ENCODE measurements at places on chromosomes 11 and 22.

GRCh38 chr11:77636731-77637344, 756 bp downstream of the CLNS1A start:
- no peak for DNase-seq

DNA sequence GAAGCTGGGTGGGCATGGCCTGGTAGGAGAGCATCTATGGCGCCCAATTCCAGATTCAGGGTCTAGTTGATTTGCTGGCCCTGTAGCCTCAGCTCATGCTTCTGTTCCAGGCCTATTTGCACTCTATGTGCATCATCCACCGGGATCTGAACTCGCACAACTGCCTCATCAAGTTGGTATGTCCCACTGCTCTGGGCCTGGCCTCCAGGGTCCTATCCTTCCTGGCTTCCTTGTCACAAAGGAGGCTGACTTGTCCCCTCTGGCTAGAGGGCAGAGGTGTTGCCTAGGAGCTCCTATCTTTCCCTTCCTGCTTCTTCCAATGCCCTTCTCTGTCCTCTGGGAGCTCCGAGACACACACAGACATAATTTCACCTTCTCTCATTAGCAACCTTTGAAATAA, 21.3 kb downstream of the PIK3IP1 start:
- no peak for DNase-seq

DNA sequence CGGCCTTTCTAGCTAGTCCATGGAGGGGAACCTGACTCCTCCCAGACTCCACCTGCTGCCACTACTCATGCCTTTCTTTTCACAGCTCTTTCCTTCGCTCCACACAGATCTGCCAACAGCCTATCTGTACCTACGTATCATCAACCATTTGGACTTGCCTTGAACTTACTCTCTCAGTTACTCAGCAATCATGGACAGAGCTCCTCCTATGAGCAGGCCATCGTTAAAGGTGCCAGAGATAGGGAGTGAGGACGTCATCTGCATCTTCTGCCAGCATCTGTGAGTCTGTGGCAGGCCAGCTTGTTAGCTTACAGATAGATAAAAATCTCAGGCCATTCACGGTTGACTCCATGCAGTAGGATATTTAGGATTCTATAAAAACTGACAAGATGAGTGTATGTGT, 162.9 kb upstream of the ZBED5 start:
- DNase-seq: no peak

GRCh38 chr11:19633276-19633675, 79.4 kb upstream of the NAV2 start:
- no peak for DNase-seq

DNA sequence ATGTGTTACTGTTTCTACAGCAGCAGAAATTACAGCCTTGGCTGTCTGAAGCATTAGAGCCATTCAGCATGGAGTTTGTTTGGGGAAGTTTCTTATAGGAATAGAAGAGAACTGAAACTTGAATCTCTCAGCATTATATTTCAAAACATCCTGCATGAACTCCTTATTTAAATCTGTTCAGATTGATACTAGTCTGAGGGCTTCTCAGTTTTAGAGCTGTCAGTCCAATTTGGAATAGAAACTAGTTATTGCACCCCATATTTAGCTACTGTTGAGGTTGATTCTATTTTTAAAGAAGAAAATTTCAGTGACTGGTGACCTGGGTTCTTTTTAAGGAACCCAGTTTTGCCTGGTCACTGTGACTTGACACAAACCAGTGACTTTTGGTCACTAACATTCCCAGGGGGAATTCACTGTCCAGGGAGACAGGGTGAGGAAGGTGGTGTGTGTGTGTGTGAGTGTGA, 126.0 kb upstream of the TTC12 start:
- DNase-seq: no peak

DNA sequence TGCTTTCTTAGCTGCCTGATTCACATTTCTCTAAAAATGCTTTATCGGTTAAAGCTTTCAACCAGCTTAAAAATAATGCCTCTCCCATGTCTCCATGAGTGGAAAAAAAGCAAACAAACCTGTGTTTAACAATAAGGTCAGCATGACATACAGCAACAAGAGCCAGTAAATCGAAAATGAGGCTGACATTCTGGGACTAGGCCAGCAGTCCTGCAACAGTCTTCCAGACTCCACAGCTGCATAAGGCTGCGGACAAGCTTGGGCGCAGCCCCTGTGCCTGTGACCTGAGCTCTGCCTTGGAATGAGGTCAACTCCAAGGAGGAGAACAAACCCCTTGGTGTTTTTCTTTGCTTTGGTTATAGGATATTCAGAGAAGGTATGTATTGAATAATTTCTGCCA, 95.5 kb downstream of the PGR start:
- no peak for DNase-seq

GRCh38 chr11:70519117-70519516, 120.8 kb downstream of the CTTN start:
- no peak for DNase-seq

DNA sequence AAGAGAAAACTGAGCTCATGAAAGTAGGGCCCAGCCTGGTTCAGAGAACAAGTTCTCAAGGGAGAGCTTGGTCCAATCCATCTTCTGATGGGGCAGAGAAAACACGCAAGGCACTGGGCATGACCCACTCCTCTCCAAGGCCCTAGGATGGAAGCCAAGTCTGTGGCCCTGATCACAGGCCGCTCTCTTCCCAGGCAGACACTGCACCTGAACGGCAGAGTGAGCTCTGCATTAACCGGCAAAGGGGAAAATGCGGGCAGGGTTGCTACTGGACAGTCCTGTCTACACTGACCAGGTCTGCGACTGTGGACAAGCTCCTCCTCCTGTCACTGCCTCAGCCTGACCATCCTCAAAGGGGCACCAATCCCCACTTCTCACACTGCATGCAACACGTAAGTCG, 49.3 kb downstream of the SGSM3 start:
- DNase-seq: no peak

- DNase-seq: no peak
Observed at GRCh38 chr22:39474351-39475111, 17.7 kb downstream of the MGAT3 start.

GRCh38 chr11:111795334-111795985, 29.3 kb upstream of the PPP2R1B start:
- DNase-seq: no peak

DNA sequence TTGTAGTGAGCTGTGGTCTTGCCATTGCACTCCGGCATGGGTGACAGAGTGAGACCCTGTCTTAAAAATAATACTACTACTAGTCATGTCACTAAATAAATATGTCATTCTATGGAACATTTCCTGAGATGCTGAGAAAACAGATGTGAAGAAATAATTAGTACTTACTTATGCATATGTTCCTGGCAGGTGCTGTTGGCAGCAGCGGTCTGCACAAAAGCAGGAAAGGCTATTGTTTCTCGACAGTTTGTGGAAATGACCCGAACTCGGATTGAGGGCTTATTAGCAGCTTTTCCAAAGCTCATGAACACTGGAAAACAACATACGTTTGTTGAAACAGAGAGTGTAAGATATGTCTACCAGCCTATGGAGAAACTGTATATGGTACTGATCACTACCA, 8.8 kb downstream of the ARCN1 start:
- no peak for DNase-seq

DNA sequence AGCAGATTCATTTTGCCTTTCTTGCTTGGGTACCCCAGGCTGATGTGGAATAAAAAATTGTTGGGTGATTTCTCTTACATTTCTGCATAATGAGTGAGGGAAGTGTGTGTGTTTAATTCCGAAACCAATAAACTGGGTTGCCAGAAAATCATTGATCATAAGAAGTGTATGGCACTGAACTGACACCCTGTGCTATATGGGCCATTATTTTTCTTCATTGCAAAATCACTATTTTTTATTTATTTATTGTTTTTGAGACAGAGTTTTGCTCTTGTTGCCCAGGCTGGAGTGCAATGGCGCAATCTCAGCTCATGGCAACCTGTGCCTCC, 14.6 kb upstream of the HIKESHI start:
- no peak for DNase-seq

DNA sequence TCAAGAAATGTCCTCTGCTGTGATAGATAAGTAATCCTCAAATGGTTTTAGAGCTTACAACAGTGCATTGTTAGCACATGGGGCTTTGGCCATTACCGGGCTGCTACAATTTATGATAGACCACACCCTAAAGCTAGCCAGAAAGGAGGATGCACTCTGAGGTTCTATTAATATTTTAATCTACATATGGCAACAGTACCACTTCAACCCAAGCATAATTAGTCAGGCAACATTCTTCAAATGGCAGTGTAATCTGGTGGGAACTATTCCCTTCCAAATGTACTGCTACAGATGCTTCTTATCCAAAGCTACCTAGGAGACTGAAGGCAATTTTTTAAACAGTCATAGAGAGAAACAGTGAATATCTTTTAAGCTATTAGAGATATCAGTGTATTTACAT, 697.6 kb downstream of the KCNA4 start:
- no peak for DNase-seq

- DNase-seq: no peak
Observed at GRCh38 chr11:68929706-68930570, 26.2 kb downstream of the IGHMBP2 start.

DNA sequence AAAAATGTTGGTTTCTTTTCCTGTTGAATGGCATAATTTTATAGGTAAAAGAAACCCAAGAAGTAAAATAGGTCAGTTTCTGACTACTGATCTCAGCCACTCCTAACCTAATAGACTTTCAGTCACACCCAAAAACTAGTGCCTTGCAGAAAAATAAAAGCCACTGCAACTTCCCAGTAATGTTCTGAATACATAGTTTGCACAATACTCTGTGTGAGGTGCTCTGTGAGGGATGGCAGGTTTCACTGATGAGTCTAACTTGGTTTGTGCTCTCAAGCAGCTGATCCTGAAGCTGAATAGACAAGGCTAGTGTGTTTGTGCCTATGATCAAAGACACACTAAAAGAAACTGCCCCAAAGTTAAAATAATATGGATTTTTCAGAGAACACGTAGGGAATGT, 758.3 kb downstream of the NELL1 start:
- no peak for DNase-seq

DNA sequence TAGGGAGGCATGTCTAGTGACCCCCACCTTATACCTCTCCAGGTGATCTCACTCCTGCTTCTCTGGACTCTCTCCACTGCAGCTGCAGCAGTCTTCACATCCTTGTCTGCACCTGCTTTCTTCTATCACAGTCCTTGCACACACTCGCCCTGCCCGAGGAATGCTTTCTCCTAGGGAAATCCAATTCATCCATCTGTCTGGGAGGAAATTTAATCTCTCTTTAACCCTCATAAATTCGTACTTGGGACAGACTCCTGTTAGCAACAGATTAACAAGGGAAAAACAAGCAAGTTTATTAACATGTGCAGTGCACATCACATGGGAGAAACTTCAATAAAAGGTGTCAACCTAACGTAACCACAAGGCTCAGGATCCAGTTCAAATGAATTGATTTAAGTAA, 11.3 kb upstream of the RCN1 start:
- DNase-seq: no peak

- DNase-seq: no peak
Observed at GRCh38 chr22:29994027-29994715, 86.1 kb upstream of the HORMAD2 start.

DNA sequence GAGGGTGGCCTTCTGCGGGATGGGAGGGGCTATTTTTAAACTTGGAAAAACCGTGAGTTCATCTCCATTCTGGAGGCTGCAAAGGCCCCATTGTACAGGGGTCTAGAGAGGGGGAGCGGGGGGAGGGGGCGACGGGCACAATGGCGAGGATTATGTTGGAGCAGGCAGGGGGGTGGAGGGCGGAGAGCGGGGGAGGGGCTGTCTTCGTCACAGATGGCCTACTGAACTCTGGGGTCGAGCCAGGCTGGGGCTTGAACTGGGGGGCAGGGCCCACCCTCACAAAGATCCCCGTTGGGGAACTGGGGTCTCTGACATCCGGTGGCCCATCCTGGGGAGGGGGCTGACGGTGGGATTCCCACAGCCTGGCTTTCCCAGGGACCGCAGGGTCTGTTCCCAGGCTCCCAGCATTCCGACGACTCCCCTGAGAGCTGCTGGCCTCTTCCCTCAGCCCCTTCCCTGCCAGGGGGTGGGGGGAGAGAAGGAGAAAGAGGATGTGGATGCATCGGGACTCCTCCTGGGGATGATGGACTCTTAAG, 3.4 kb upstream of the MCAM start:
- no peak for DNase-seq

DNA sequence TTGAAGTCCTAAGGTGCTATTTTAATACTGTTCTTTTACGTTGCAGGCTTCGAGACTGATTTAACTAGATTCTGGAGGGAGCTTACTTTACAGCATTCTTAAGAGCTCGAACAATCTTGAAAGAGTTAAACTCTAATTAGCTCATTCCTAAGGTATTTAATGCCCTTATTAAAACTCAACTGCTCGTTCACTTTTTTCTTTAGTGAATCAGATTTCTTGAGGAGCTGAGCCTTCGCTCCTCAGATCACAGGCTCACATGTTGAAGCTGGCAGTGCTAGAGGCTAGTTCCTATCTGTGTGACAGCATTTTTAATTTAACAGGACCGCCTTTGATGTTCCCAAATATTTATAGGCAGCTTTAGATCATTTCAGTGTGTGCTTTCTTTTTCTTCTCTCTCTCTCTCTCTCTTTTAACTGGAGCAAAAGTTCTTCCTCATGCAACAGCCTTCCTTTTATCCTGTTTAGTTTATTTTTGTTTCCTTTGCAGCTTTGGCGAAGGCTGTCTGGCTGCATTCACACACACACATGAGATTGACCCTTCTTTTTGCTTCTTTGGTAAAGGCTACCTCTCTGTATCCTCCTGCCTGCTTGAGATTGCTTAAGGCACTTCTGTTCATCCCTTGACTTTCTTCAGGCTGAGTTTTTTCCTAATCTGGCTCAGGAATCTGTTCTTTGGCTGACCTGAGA, 21.0 kb downstream of the ZNRF3 start:
- DNase-seq: no peak

- no peak for DNase-seq
Observed at GRCh38 chr22:19179497-19180048, 1.0 kb upstream of the SLC25A1 start.

- DNase-seq: no peak
Observed at GRCh38 chr11:77052518-77052917, 14.3 kb upstream of the CAPN5 start.

GRCh38 chr11:68014157-68014946, 4.2 kb downstream of the ALDH3B1 start:
- no peak for DNase-seq

GRCh38 chr11:86592659-86593451, 79.6 kb downstream of the ME3 start:
- peak; percentile 84 for DNase-seq

DNA sequence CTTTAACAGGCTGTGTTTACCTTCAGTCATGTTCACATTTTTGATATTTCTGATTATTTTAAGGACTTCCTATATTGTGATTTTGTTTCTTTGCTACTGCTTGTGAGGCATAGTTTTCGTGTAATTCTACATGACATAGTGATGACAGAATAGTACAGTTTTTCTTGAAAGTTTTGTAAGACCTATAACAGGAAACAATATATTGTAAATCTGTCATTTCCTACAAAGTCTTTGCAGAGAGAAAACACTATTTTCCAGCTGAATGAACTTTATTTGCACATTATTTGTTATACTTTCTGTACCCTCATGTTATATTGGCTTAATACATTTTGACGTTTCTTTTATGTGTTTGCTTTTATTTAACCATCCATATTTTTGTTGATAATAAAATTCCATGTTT, 191.1 kb downstream of the TMEM135 start:
- DNase-seq: no peak
